Activated CD8-positive, alpha-beta memory T cell treated with anti-CD3 and anti-CD28 coated beads, Interleukin-2, amount 10 ng/mL, durations not matched to agents 7 days and 5 days (primary cell): ENCODE measurements at places on chromosomes 5 and 9. TPM values are rescaled to one million over a fixed set of nuclear protein-coding genes. Genes with fewer than 3 reads are reported as not detected.
A peak's percentile ranks its signal among the peaks of the same experiment; 100 is the strongest.

GRCh38 chr9:108812396-108813025, 43.3 kb downstream of the ACTL7B start:
- no peak for DNase-seq
- no peak overlapping the region for H3K4me3 ChIP-seq
- H3K4me1 ChIP-seq = no peaks in the 10 kb centered on the region

GRCh38 chr5:68214482-68215207, 911 bp upstream of the PIK3R1 start:
- H3K27me3 ChIP-seq = no peaks in the 10 kb centered on the region
- peaks cover 33% of the 10 kb centered on the region for H3K36me3 ChIP-seq
- no peak for DNase-seq
- H3K4me3 ChIP-seq = peak overlapping the region; percentile 86

GRCh38 chr5:80569086-80569960, 757 bp downstream of the ANKRD34B start:
- peaks cover 82% of the 10 kb centered on the region for H3K27me3 ChIP-seq
- no peak overlapping the region for H3K4me3 ChIP-seq
- H3K36me3 ChIP-seq = no peaks in the 10 kb centered on the region
- DNase-seq = no peak

GRCh38 chr5:34656001-34656699, at the start of gene RAI14:
Gene RAI14, plus strand, starts transcription at chr5:34656328. Its CDS starts 30,592 bp downstream, at chr5:34686920.
- no peaks in the 10 kb centered on the region for H3K36me3 ChIP-seq
- H3K27ac ChIP-seq = no peak within 1 kb of the TSS
- peaks cover 62% of the 10 kb centered on the region for H3K27me3 ChIP-seq
- DNase-seq = no peak
- H3K4me3 ChIP-seq = peak within 1 kb of the TSS; percentile 60
- peaks cover 12% of the 10 kb centered on the region for H3K4me1 ChIP-seq

DNA sequence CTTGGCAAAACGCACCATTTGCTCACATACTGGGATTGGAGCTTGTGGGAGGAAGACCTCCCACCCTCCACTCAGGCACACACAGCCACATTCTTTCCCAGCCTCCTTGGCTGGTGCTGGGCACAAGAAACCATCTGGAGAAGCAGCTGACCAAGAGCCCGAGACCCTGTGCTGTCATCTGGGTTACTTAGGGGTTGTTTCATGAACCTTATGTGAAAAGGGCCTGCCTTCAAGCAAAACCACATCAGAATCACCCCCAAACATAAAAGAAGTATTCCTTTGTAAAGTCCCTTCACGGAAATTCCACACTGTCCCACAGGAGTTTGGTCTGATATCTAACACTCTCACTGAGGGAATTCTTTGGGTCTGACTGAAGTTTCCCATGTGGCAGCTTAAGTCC, 172.1 kb downstream of the NR3C1 start:
- no peaks in the 10 kb centered on the region for H3K36me3 ChIP-seq
- no peak for DNase-seq
- H3K4me3 ChIP-seq = no peak overlapping the region
- H3K27me3 ChIP-seq = no peaks in the 10 kb centered on the region
- H3K4me1 ChIP-seq = peaks cover 27% of the 10 kb centered on the region

The FOCAD gene
- total RNA-seq = 32.7 TPM

The PPP1R26 gene
- 0.18 TPM for total RNA-seq

The ANKRD18A gene
- 1.5 TPM for total RNA-seq

The DMRT3 gene
- not detected for total RNA-seq
